ENCODE measurements at places on chromosomes 11 and 22. TPM values are rescaled to one million over a fixed set of nuclear protein-coding genes. Genes with fewer than 3 reads are reported as not detected.

DHCR7 gene
- total RNA-seq = 118 TPM

CUL5 gene
- 45.6 TPM for total RNA-seq

OR10D3 gene
- total RNA-seq = not detected

SLC22A8 gene
- not detected for total RNA-seq

SPI1 gene
- total RNA-seq = not detected

SELENOM gene
- total RNA-seq = 197 TPM

FAM181B gene
- not detected for total RNA-seq

FADS2 gene
- total RNA-seq = 342 TPM

MIAT gene
- total RNA-seq = 1.2 TPM

MAJIN gene
- total RNA-seq = under 0.01 TPM

LGALS12 gene
- not detected for total RNA-seq

C1QTNF4 gene
- 0.05 TPM for total RNA-seq

PLEKHA7 gene
- total RNA-seq = 0.18 TPM

FAM180B gene
- total RNA-seq = not detected

OPCML gene
- total RNA-seq = 0.89 TPM

PVALB gene
- not detected for total RNA-seq

PRCP gene
- 49.3 TPM for total RNA-seq

HOATZ gene
- total RNA-seq = not detected

MCAM gene
- total RNA-seq = 108 TPM

PSMA1 gene
- total RNA-seq = 153 TPM

KRTAP5-7 gene
- total RNA-seq = not detected

OR52M1 gene
- total RNA-seq = not detected

MRGPRX3 gene
- not detected for total RNA-seq

PDE3B gene
- total RNA-seq = 3.1 TPM

CXCR5 gene
- not detected for total RNA-seq

CDCA5 gene
- 6.0 TPM for total RNA-seq

IL10RA gene
- 0.09 TPM for total RNA-seq

KIRREL3 gene
- total RNA-seq = 0.59 TPM

CD3E gene
- not detected for total RNA-seq

TPBGL gene
- 0.05 TPM for total RNA-seq

SESN3 gene
- 12.2 TPM for total RNA-seq

CARS1 gene
- 87.9 TPM for total RNA-seq

SORL1 gene
- total RNA-seq = 27.6 TPM

TENM4 gene
- total RNA-seq = 57.3 TPM

TMEM191C gene
- 0.30 TPM for total RNA-seq

OR51B5 gene
- 0.30 TPM for total RNA-seq

TXNRD2 gene
- total RNA-seq = 18.2 TPM

ABCG4 gene
- total RNA-seq = 0.32 TPM

SLC22A25 gene
- total RNA-seq = not detected

RIBC2 gene
- 0.30 TPM for total RNA-seq

ELF5 gene
- not detected for total RNA-seq

Measured in smooth muscle cell of the umbilical artery (primary cell).